Breast epithelium (tissue), 4 donors: ENCODE measurements at places on chromosomes 7 and 10. TPM values are rescaled to one million over a fixed set of nuclear protein-coding genes. Genes with fewer than 3 reads are reported as not detected.

RAB19 gene
- 4.2 TPM for total RNA-seq

STEAP1B gene
- 0.32 TPM for total RNA-seq

SYT15 gene
- 3.8 TPM for total RNA-seq

INSIG1 gene
- 66.0 TPM for total RNA-seq

THAP5 gene
- 35.6 TPM for total RNA-seq

DNA sequence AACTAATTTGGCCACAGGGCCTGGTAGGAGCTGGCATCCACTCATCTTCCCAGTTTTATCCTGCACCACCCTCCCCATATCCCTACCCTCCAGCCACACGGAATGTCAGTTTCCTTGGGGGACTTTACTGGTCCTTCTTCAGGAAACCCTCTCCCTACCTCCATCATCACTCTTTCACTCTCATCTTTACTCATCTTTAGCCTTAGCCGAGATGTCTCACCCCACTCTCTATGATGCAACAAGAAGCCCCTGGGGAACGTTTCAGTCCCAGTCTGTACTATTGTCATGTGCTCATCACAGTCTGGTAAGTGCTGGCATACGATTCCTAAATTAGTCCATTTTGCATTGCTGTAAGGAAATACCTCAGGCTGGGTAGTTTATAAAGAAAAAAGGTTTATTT, 34.9 kb upstream of the TMEM248 start:
- H3K27ac ChIP-seq: no peak overlapping the region
- H3K4me1 ChIP-seq: no peaks in the 10 kb centered on the region
- H3K36me3 ChIP-seq: no peaks in the 10 kb centered on the region
- no peak overlapping the region for H3K4me3 ChIP-seq

- H3K27me3 ChIP-seq: no peaks in the 10 kb centered on the region
- no peak for DNase-seq
- H3K4me3 ChIP-seq: no peak overlapping the region
- no peaks in the 10 kb centered on the region for H3K4me1 ChIP-seq
Measured at GRCh38 chr7:27361522-27361921, 118.9 kb downstream of the EVX1 start.

DNA sequence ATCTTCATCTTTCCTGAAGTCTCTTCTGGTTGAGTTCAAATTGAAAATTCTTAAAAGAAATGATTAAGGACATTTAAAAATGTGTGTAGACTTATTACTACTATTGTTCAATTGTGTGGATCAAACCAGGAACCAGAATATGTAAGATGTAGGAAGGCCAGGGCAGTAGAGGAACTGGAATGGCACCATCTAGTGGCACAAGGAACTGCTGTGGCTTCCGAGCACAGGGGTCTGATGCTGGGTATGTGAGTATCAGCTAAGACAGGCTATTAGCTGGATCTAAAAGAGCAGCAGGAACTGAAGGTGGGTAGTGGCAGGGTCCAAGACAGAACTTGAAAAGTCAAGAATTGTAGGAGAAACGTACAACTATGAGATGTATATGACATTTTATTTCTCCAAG, 247.3 kb downstream of the SEMA3A start:
- no peak for DNase-seq
- H3K27me3 ChIP-seq: no peaks in the 10 kb centered on the region
- no peak overlapping the region for H3K27ac ChIP-seq
- H3K4me3 ChIP-seq: no peak overlapping the region
- no peaks in the 10 kb centered on the region for H3K36me3 ChIP-seq
